Activated T-helper 1 cell treated with anti-CD3 and anti-CD28 coated beads, Interleukin-12 subunit alpha, Interleukin-12 subunit beta, Interleukin-2, Interleukin-4 antibody, amounts not matched to agents 30 ng/mL and 10 ng/mL and 1 ng/mL, durations not matched to agents 14 hours and 24 hours and 36 hours (primary cell): ENCODE measurements at places on chromosomes 11 and 22. TPM values are rescaled to one million over a fixed set of nuclear protein-coding genes. Genes with fewer than 3 reads are reported as not detected.

DNA sequence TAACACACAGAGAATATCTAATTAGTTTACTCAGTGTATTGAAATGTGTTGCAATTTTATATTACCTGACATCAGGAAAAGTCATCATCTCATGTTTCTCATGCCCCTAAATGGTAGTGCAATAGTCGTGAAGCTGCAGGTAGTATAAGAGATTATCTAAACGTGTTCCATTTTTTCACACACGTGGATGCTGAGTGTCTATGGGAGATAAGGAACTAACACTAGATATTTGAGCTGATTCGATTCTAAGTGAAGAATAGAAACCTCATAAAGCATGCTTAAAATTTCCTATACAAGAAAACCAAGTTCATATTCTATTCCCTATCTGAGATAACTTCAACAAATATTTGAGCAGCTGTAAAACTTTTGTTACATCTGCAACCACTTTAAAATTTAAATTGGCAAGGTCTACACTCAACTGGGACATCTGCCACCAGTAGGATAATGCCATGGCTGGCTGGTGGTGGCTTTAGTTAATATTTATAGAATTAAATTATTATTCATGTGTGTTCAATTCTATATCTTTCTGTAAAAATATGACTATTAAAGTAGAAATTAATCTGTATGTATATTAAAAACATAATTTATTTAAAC lies 388.8 kb downstream of the LUZP2 start:
- DNase-seq: no peak

DNA sequence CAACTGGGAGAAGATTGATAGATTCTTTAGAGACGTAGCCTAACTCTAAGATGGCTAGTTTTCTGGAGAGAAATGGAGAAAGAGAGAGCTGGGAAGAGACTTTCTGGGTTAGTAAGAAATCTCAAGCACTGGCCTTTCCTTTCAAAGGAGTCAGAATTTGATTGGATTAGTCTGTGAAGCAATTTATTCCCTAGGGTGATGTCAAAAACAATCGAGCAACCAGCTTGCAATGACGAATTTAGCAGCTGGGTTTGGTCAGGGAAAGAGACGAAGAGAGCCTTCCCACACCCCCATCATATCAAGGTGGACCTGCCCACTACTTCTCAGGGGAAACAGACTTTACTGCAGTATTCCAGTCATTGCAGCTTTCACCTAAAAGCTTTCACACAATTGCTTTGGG lies 10.8 kb downstream of the KRTAP5-6 start:
- DNase-seq: no peak

Gene MCHR1
- total RNA-seq: not detected in 2 replicates

DNA sequence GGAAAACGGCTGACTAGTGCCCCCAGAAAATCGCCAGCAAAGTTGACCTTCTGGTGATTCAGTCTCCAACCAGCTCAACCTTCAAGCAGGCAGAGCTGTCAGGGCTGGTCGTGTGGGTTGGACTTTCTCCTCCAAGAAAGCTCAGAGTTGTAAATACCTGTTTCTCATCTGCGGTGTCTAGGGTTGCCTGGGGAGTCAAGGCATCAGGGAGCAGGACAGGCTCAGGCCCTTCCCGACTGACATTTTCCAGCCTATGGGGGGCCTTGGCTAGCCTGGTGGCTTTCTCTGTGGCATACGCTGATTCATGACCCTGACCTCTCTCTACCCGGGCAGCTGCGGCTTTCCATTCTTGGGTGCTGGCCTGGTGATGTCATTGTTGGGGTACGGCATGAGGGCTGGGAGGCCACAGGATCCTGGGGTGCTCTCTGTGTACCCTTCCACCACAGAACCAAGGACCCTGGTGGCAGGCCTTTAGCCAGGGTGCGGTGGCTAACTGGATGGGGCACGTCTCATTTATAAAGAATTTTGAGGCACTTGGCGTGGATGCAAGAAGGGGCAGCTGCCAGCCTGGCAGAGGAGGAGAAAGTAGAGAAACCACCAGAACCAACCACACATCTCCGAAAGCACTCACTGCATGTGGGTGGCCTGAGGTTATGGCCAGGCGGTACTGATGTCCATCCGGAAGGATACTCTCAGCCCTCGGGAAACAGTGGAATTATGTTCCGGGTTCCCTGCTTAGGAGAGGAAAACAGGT lies 64.9 kb downstream of the BCR start:
- no peak for DNase-seq

Gene SLC5A1
- total RNA-seq: not detected in 2 replicates

DNA sequence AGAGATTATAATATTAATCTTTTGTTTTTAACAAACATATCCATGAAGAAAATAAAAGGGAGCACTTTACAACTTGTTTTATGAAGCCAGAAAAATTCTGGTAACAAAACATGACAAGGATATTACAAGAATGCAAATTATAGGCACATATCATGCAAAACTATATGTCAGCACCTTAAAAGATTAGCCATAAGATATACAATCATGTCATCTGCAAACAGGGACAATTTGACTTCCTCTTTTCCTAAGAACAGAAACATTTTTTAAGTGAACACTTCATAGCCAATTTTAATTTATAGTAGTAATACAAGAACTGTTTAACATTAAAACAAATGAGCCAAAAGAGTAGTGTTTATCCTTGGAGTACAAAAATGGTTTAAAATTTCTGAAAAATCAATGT lies 916.5 kb upstream of the CNTN5 start:
- DNase-seq: no peak

- no peak for DNase-seq
Observed at GRCh38 chr22:47033648-47034000, 271.2 kb downstream of the TBC1D22A start.

DNA sequence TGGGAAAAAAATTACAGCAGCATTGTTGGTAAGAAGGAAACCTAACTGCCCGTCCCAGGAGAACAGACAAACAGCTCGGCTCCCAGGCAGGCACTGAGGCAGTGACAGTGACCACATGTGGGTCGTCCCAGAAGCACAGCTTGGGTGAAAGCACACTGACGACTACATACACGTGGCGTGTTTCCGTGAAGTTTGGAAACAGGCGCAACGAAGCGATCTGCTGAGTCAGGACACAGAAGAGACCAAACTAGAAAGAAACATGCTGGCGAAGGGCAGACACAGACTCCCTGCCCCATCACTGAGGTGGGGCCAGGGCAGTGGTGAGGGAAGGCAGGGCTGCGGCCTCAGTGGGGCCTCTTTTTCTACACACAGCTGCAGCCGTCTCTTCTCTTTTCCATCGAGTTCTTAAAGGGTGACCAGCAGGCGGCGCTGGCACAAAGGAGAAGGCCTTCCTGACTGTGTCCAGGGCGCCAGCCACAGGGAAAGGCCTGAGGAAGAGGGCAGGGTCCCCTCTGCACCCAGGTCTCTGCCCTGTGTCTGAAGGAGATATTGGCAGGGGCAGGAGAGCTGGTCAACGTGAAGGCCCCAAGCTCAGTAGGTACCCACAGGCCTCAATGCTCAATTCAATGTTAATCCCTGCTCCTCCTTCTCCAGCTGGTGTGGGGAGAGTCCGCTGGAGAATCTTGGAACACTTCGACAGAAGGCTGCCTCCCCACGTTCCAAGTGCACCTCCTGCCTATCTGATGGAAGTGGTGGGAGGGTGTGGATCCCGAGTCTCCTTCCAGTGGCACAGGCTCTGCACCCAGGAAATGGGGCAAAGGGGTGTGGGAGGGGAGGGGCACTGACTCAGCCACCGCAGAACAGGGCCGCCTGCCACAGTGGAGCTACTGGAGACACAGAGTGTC lies 19.9 kb downstream of the CARS1 start:
- DNase-seq: peak; percentile 26

DNA sequence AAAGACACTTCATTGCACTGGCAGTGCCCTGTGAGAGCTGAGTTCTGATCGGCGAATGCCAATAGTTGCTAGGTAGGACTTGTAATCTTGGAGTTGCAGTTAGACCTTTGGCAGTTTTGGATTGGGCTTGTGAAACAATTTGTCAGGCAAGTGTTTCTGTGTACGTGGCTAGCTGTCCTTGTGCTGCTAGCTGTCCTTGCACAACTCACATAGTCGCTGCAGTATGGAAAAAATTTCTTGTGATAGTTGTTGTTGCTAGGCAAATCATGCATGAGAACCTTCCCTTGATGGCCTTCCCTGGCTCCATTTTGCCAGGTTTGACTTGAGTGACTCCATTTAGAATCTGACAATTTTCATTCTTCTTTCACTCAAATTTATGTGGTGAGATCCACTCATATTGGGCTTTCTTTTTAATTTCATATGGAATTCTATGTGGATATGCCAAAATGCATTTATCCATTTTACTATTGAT lies 140.7 kb downstream of the APIP start:
- no peak for DNase-seq

Gene MMP7
- not detected in 2 replicates for total RNA-seq

Gene ACCS
- 14.7 and 18.1 TPM in 2 replicates for total RNA-seq

GRCh38 chr11:15106201-15106965 lies 8.3 kb upstream of the INSC start:
- DNase-seq: no peak

DNA sequence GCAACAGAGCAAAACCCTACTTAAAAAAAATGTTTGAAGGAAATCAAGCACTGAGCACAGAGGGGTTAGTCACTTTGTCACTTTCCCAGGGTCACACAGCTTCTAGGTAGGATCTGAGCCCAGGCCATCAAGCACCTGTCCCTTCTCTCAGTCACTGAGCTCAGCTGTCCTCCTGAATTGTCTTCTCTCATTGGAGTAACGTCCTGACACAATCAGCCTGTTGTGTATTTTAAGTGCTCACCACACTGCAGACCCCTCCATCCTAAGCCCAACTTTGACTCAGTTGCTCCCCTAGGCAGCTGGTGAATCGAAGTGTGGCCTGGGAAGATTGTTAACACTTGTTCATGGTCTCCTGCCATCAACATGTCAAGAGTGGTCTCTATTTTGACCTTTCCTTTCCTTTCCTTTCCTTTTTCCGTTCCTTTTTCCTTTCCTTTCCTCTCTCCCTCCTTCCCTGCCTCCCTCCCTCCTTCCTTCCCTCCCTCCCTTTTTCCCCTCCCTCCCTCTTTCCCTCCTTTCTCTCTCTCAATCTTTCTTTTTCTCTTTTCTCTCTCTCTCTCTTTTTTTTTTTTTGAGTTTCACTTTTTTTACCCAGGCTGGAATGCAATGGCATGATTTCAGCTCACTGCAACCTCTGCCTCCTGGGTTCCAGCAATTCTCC lies 76.1 kb downstream of the PIWIL3 start:
- DNase-seq: no peak

- DNase-seq: no peak
Observed at GRCh38 chr11:123518496-123519054, 88.5 kb downstream of the GRAMD1B start.

DNA sequence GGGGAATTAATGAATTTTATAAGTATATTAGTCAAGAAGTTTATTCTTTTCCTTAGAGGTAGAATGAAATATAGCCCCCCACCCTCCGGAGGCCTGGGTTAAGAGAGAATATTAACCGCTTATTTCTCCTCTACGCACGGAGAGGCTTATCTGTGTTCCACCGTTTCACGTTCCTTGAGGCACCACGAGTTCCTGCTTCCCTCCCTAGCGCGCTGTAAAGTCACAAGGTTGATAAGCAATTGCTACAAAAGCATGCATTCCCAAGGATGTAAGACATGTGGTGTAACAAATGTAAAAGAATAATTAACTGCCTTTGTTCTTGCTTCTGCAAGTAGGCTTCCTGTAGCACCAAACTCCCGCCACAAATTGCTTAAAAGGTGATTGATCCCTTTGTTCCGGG lies 1.5 kb upstream of the ANKRD42 start:
- no peak for DNase-seq

DNA sequence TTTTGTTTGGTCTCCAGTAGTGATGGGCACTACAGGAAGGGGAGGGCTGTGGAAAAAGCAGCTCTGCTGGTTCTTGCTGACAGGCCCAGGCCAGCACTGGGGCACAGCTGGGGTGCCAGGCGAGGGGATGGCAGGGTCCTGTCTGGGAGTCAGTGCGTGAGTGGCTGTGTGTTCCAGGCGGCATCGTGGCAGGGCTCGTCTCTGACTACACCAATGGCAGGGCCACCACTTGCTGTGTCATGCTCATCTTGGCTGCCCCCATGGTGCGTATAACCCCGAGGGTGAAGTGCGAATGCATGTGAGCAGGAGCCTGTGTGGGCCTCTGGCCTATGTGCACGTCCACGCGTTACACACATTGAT lies 20.9 kb downstream of the SLC37A2 start:
- DNase-seq: no peak

- DNase-seq: no peak
Observed at GRCh38 chr11:64150051-64150450, 15.9 kb downstream of the MACROD1 start.

DNA sequence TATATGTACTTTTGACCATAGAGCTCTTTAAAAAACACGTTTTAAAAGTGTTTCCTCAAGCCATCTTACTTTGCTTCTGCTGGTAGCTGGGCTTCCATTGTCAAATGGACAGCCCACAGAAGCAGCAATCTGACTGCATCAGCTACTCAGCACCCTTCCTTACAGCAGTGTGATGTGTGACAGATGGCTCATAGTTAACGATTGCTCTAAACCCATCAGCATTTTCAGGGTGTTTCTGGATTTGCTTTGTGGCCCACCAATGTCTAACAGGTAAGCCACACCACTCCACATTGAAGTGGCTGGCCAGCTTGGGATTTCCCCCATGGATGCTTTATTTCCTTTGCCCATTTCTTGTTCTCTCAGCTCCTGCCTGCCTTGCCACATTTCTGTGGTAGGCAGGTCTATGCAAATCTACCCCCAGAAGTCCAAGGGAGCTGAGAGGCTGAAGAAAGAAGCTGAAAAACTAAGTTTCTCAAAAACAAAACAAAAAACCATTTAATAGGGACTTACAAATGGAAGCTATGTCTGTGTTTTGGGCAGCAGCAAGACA lies 7.3 kb upstream of the FAR1 start:
- no peak for DNase-seq

DNA sequence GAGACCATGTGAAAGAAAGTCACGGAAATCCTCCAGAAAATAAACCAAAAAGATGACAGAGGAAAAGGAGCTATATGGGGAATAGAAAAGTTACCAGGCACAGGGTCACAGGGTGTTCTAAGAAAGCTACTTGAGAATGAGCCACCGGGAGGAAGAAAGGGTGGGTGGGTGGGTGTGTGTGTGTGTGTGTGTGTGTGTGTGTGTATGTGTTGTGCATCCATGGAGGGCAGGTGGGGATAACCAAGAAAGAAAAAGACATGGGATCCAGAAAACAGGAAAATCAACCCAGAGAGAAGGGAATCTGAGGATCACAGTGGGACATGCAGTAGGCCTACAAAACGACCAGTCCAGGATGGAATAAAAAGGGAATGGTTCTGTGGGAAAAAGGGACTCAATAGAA lies 3.7 kb downstream of the APOL2 start:
- DNase-seq: no peak

DNA sequence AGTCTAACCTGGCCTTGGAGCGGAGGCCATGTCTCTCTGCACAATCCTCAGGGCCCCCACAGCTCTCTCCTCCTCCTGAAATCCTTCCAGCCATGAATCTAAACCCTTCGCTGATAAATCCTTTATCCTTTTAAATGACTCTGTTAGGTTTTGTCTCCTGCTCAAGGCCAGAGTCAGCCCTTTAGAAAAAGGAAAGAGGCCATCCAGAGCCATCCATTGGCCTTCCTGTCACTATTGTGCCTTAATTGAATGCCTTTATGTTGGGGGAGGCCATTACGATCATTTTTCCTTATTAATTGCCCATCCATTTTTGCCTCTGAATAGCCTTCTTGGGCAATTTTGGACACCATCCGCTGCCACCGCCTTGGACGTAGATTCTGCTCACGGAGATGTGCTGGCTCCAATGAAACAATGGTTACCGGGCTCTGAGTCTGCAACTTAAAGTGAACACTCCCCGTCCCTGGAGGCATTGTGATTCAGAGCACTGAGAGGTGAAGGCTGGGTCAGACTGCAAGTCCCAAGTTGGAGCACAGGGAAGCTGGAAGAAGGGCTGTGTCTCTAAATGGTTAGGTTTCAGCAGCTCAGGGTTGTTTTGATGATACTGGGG lies 213.0 kb upstream of the E2F8 start:
- DNase-seq: no peak

Gene IFTAP
- total RNA-seq: 0.99 and 1.9 TPM in 2 replicates

Gene PLAAT5
- total RNA-seq: not detected in 2 replicates
